ENCODE measurements at places on chromosomes 4 and X.

DNA sequence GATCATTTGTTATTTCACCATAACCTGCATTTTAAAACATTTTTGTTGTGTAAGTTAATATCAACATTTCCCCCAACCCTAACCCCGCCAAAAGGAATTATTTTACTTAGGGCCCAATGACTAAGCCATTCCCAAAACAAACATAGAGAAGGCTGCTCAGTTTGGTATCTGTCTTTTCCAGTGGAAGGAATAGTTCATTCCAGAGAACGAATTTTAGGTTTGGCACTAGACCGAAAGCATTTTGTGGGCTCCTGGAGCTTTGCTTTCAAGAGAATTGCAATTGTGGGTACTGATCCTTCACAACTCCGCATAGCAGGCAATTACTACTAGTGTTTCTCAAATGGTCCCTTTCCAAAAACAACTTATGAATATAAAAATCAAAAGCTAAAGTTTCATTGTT is 226.7 kb upstream of the MAD2L1 start:
- no peak for DNase-seq

DNA sequence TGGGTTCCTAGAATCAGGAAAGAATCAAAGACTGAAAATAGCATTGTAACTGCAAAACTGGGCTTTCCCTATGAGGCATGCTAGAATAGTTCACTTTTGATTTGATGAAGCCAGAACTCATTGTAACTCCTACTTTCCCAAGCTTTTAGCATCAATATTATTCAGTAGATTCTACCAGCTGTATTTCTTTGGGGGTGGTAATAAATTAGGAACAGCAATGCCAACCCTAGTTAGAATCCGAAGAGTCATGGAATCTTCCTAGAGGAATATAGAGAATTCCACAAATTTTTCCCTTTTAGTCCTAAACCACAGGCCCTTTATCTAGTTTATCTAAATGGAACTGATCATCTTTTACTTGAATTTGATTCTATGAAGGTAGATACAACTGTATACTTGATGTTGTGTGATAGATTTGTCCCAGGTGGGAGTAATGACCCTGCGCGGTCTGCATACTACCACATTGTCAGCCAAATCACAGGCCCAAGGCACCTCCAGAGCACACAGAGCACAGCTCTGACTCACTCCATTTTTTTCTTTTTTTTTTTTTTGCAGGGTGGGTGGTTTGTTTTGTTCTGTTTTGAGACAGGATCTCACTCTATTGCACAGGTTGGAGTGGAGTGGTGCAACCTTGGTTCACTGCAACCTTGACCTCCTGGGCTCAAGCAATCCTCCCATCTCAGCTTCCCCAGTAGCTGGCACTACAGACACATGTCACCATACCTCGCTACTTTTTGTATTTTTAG is 66.6 kb downstream of the EDNRA start:
- no peak for DNase-seq

DNA sequence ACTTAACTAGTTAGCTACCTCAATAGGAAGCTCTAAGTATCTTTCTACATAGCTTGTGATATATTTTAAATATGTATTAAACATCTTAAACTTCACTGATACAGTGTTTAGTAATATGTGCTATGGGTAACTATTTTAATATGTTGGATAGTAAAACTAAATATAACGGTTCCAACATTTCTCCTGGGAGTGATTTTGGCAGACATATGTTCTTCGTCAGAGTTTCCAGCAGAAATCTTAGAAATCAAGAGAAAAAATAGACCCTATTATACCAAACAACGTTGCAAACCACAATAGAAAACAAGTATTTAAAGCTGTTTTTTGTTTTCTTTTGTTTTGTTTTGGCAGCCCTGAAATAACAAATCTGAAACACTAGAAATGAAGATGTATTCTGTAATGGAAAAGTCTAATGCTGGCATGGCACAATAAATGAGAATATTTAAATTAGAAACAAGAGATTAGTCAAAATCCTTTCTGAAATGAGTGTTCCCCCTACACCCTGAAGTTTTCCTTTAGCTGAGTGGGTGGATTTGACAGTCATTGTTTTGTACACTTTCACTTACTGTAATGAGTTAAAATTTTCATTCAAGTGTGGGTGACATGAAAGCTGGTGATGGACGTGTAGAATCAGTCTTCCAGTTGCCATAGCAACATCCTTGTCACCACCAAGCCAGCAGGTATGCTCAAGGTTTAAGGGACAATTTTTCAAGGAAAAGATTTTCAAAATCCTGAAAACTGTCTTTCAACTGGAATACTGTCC is 233.5 kb downstream of the SCFD2 start:
- no peak for DNase-seq

- peak; percentile 50 for DNase-seq
Measured at GRCh38 chr4:70505151-70505748, 13.1 kb upstream of the AMTN start.

GRCh38 chr4:2482693-2483092 is 13.8 kb downstream of the RNF4 start:
- peak; percentile 15 for DNase-seq

- no peak for DNase-seq
Measured at GRCh38 chr4:187307131-187307530, 583.5 kb upstream of the FAT1 start.

DNA sequence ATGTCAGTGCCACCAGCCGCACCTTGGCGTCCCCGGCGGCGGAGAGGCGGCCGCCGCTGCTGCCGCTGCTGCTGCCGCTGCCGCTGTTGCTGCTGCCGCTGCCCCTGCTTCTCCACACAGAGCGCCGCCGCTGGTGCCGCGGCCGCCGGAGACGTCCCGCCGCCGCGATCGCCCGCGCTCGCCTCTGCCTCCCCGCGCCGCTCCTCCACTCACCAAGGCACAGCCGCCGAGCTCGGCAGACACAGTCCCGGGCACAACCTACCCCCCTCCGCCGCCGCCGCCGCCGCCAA is at the start of gene PPP3CA:
Gene PPP3CA (minus strand): TSS at position 260 of the 290 bp plus-strand sequence.
- DNase-seq = no peak

DNA sequence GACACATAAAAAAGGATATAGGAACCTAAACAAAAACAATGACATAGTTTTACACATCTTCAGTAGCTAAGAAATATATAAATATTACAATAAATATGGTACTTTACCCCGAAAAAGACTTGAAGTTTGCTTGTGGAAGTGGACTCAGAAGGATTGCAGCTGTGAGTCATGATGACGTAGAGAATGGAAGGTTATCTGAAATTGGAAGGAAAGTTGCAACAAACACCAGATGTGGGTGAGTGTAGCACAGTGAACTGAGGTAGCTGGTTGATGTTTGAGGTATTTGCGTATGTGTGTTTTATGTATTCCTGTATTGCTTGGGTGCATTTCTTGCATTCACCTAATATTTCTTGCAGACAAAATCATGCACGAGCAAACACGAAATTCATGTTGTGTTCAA is 113.0 kb downstream of the ARX start:
- DNase-seq = no peak

DNA sequence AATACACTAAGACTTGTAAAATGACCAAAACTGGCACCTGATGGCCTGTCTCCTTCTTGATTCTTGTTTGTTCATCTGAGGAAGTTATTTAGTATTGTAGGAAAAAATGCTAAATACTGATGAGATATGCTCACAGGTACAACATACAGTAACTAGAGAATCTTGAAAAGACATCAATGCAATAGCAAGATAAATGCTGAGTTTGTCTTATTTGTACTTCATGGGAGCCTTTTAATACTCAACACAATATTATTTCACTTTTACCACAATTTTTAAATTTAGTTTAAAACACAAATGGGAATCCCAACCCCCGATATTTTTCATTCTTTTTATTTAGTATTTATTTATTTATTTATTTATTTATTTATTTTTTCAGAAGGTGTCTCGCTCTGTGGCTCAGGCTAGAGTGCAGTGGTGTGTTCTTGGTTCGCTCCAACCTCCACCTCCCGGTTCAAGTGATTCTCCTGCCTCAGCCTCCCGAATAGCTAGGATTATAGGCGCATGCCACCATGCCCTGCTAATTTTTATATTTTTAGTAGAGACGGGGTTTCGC is 12.1 kb downstream of the HHIP start:
- no peak for DNase-seq

Measured in CD4-positive, alpha-beta T cell treated with Interleukin-15 for 4 hours (primary cell).